ENCODE measurements at places on chromosomes 7 and 10.

GRCh38 chr7:94360926-94361325 is 33.8 kb upstream of the COL1A2 start:
- DNase-seq = no peak

DNA sequence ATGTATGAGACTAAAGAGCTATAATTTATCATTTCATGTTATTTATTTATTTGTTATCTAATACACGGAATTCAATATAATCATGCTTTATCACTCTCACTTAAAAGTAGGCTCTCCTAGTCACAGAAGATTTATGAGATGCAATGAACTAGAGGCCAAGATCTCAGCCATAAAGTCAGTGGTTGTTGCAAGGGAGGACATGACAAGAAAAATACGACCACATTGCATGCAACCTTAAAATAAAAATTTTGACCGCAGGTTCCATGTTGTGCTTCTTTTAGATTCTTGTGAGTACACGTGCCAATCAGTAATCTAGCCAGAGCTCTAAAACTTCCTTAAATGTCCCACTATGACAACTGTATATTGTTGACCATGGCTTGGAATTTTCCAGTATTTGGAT is 75.9 kb upstream of the SP8 start:
- DNase-seq = no peak

DNA sequence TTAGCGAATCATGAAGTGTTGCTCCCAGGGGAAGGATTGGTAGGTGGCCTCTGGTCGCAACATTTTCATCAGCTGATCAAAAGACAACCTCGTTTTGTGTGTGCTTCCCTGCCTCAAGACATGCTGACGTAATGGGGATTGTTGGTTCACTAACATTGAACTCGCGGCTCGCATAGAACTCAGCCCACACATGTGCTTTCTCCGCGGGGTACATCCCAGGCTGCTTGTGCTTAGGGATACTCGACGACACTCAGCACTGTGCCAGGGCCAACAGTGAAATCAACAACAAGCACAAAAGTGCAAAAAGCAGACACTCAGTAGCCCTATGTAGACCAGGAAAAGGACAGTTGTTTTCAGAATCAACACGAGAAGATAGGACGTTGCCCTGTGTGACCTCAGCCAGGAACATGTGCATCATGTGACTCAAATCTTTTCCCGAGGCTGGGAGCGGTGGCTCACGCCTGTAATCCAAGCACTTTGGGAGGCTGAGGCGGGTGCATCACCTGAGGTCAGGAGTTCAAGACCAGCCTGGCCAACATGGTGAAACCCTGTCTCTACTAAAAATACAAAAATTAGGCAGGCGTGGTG is 20.8 kb downstream of the WIPI2 start:
- no peak for DNase-seq

- peak; percentile 75 for DNase-seq
Observed at GRCh38 chr7:149790146-149790548, 16.8 kb upstream of the ZNF467 start.

DNA sequence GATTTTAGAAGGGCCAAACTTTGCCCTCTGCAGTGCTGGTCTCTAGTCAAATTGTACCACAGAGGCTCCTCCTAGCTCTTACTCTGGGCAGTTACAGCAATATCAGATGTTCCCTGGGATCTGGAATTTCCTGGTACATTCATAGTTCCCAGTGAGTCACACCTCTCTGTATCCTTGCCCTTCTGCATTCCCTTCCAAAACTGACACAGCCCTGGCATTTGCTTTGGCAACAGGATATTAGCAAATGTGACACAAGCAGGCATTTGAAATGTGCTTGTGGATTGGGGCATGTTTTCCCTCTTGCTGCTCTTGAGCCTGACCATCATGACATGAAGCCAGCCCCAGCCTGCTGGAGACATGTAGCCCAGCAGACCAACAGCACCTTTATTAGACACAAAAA is 284.7 kb upstream of the AKR1E2 start:
- DNase-seq = no peak

DNA sequence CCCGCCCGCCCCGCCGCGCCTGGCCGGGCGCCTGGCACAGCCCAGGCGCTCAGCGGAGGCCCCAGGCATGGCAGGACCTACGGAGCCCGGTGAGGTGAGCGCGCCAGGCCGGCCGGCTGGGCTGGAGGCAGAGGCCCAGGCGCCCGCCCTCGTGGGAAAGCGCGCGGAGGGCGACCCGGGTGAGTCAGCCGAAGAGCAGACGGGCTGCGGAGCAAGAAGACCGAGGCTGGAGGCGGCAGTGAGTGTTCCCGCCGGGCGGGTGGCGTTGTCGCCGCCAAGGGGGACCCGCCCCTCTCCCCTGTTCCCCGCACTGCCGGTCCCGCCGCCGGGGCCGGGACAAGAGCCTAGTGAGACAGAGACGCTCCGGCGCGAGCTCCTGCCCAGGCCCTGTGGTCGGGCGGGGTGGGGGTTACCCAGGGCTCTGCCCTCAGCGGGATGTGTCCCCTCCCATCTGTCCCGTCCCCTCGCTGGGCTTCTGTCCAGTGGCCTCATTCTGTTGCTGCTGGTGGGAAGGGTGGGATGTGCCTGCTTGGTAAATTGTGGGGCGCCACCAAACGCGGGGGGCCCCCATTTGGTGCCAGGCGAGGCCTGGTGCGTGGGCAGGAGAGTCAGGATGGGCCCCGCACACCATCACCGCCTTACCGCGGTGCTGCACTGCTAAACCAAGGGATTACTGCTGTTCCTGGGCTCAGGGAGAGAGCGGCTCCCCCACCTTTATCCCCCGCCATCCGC is 17.0 kb upstream of the NODAL start:
- peak; percentile 76 for DNase-seq

Measured in common myeloid progenitor, CD34-positive (primary cell).